ENCODE measurements at places on chromosomes 12 and 14.
A peak's percentile ranks its signal among the peaks of the same experiment; 100 is the strongest.

DNA sequence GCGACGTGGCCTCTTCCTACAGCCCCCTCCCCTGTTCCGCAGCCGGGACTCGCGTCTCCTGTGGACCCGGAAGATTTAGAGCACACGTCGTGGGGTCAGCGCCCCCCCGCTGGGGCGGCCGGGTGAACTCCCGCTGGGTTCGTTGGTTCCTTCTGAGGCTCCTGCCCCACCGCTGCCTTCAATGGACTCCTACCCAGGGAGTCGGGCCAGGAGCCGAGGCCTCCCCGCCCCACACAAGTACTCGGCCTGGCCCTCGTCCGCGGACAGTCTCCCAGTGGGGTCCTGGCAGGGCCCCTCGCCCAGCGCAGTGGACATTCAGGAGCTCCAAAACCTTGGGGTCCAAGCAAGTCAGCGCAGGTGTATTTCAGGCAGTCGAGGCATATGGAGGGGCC lies 1.2 kb downstream of the MMP17 start:
- peak; percentile 16 for DNase-seq

- no peak for DNase-seq
Observed at GRCh38 chr12:1518591-1519516, 75.5 kb downstream of the FBXL14 start.

- no peak for DNase-seq
Observed at GRCh38 chr12:54967461-54967860, 17.1 kb downstream of the TESPA1 start.

- peak; percentile 67 for DNase-seq
Observed at GRCh38 chr12:92055877-92056276, 89.8 kb downstream of the BTG1 start.

GRCh38 chr14:59601056-59601455 lies 24.4 kb upstream of the CCDC175 start:
- no peak for DNase-seq

DNA sequence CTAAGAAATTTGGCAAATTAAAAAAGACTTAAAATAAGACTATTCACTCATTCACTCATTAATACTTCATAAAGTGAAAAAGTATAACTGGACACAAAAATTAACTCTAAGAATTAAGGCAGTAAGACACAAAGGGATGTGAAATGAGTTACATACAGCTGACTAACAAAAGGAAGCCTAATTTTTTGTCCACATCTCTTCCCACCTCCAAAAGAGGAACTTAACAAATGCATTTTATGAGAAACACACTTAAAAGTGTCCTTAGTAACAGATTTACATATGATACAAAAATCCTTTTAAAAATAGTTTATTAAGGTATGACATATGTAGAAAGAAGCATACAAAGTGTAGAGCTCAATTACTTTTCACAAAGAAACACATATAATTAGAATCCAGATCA lies 88.9 kb downstream of the NUMB start:
- DNase-seq = no peak

- no peak for DNase-seq
Observed at GRCh38 chr12:3201339-3202051, 124.3 kb downstream of the TSPAN9 start.

DNA sequence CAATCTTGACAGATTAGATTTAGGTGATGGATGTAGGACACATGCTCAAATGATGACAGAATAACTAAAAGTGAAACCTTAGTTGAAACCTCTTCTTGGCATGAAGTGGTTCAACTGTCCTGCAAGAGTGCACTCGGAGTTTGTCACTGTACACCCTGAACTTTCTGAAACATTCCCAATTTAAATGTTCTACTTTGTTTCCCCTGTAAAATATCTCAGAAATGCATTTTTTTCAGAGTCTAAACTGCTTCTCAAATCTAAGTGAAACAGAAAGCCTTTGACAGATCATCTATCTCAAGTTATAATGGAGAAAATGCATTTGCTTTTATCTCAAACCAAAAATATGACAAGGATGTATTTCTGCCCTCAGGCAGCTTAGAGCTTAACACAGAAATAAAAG lies 66.0 kb downstream of the BHLHE41 start:
- DNase-seq = no peak

DNA sequence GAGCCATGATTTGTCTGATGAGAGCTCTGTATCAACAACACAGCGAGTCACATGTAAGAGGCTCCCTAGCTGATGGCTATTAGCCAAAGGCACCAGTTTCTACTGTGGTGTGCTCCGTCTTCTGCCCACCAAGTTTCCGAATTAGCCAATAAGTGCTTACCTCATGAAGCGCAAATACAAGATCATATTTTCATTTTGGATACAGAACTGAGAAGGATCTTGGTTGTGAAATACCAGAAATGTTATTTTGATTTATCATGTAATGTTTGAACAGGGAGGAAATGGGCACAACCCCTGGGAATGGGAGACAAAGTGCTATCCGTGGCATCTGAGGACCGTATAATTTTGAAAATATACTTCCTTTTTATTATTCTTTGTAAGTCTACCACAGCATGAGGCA lies 234.3 kb downstream of the DACT1 start:
- no peak for DNase-seq

DNA sequence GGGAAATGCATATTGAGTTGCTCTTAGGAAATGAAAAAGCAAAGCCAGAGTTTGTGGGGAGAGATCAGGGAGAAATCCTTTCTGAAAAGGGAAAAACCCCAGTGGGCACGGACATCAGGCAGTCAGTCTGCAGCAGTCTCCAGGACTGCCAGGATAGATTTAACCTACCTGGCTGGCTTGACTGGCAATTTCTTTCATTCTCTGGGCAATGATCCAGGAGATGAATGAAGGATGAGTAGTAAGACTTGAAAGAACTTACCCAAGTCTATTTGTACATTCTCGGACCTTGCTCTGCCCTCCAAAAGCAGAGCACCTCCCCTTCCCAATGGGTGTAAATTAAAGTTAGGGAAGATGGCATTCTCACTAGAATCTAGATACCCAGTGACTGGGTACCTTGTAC lies 42.9 kb downstream of the CMAS start:
- no peak for DNase-seq

GRCh38 chr12:44159216-44159615 lies 323.3 kb downstream of the TMEM117 start:
- DNase-seq = no peak

- DNase-seq = no peak
Observed at GRCh38 chr12:87813476-87814234, 215.5 kb downstream of the C12orf50 start.

- peak; percentile 97 for DNase-seq
Observed at GRCh38 chr14:96362965-96363750, at the start of the genes ATG2B and GSKIP. ATG2B (minus strand) TSS chr14:96363341; CDS start chr14:96362976, 365 bp downstream. GSKIP (plus strand) TSS chr14:96363526; CDS start chr14:96382248, 18,722 bp downstream.

DNA sequence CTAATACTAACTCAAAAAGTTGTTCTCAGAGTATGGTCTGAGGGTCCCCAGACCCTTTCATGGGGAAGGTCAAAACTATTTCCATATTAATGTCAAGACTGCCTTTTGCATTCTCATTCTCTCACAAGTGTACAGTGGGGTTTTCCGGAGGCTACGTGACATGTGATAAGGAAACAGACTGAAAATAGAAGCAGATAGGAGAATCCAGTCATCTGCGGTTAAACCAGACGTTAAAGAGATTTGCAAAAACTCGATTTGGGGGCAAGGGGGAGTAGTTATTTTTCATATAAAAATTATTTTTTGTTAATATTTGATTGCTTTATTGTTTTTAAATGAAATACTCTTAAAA lies 1.0 kb upstream of the NAP1L1 start:
- peak; percentile 58 for DNase-seq

- no peak for DNase-seq
Observed at GRCh38 chr14:61218767-61219166, 62.4 kb downstream of the TMEM30B start.

GRCh38 chr12:10067942-10068341 lies 30.8 kb downstream of the CLEC1A start:
- no peak for DNase-seq

DNA sequence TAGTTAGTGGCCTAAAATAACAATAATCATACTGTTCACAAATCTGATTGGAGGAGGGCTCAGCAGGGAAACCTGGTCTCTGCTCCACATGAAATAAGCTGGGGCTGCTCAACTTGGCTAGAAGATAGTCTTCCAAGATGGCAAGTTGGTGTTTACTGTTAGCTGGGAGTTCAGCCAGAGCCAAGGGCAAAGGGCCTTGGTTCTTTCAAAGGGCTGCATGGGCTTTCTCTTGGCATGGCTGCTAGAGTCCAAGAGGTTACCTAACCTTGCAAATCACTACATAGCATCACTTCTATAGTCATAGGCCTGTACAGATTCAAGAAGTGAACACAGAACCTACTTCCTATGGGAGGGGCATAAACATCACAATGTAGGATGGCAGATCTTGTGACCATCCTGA lies 7.1 kb downstream of the EXOC5 start:
- DNase-seq = no peak

- DNase-seq = no peak
Observed at GRCh38 chr14:55697414-55697861, 117.4 kb downstream of the KTN1 start.

- no peak for DNase-seq
Observed at GRCh38 chr12:112686373-112686772, 105.2 kb upstream of the RPH3A start.

- DNase-seq = no peak
Observed at GRCh38 chr12:89825591-89826449, 117.2 kb upstream of the ATP2B1 start.

DNA sequence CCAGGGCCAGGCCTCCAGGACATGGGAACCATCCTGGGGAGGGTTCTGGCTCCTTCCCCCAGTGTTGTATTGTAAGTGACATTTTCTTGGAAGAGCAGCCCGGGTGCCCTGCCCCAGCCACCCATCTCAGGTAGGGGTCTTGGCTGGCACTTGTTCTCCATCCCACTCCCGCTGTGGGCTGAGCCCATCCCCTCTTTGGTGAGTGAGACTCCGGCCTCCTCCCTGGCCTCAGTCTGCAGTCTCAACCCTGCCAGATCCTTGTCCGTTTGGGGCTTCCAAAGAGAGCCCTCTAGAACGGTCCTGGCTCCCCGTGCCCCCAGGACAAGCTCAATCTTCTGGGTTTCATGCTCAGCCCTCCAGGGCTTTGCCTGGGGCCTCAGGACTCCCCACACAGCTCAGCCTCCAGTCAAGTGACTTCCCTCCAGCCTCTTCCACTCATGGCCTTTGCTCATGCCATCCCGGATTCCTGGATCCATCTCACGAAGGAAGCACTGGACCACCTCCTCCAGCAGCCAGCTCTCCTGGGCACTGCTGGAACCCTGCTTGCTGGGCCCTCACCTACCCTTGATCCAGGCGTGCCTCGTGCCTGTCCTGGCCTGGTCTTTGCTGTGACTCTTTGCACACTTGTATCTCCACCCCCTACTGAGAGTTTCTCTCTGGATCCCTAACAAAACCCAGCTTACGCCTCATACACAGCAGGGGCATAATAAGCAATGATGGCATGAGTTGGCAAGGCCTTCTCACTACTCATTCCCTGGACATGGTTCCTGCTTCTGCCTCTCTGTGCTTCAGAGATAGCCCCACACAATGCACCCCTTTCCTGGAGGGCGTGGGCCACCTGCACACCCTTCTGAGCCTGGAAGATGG lies 297.4 kb upstream of the RTL1 start:
- no peak for DNase-seq

- no peak for DNase-seq
Observed at GRCh38 chr12:64229240-64229639, 7.1 kb upstream of the KICS2 start.

DNA sequence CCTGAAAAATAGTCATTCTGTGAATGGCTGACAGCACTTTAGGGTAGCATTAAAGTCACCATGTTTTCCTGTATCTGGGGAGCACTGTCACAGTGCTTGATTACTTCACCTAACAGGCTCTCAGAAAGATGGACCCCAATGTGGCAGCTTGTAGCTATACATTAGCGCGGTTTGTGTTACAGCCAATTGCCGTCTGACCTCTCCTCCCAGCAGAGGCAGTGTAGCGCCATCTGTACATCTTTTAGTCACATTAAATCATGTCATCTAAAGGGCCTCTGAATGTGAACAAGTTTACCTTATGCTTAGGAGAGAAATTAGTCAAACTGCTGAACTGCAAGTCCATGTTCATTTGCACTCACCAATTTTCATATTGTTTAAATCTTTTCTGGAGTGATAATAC lies 113.7 kb downstream of the LMO3 start:
- no peak for DNase-seq

GRCh38 chr14:103528587-103529382 lies at the start of gene TRMT61A:
TRMT61A (plus strand) TSS chr14:103529196; CDS start chr14:103529979, 783 bp downstream.
- DNase-seq = peak; percentile 79

DNA sequence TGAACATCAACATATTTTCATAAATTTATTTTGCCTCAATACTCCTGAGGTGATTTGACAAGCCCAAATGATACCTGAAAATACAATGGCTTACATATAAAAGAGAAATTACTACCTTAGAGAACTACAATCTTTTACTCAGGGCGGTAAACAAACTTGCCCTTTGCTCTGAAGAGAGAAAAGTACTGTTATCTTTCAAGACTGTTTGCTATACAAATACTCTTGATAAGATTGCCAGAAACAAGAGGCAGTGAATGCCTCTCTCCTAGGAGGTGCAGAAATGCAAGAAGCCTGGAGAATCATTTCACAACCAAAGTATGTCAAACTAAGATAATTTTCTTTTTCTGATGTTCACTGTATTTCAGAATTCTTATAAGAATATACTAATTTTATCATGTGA lies 160.3 kb downstream of the ALX1 start:
- DNase-seq = no peak

All from stimulated activated CD4-positive, alpha-beta T cell treated with anti-CD3 and anti-CD28 coated beads, Interleukin-15, amount 100 ng/mL, for 24 hours (primary cell).